Astrocyte of the spinal cord (primary cell): ENCODE measurements at places on chromosomes 1 and 21.

DNA sequence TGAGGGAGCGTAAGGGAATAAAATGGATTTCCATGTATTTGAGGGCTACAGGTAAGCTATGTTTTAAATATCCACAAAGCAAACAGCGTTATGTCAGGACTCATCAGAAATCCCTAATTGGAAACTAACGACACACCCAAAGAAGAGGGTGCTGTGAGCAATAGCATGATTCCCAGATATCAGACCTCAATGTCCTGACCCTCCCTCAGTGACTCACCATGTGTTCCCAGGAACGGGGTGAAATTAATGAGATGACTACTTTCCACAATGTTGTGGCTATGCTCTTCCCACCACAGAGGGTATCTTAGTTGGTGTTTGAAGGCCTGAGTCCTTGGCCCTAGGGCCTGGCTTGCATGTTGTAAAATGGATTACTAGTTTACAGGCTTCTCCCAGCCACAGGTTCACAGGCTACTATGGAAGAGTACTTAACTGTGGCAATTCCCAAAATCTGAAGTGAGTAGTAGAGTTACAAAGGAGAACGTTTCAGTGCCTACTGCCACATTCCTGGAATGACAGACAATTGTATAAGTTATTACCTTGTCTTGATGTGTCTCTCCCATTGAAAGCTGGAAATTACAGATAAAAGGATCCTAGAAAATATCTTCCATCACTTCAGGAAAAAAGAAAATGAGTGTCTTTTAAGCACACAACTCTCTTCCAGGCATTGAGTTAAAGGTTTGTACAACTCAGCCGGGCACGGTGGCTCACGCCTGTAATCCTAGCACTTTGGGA is 1.7 kb upstream of the KRTAP11-1 start:
- DNase-seq, result no peak

DNA sequence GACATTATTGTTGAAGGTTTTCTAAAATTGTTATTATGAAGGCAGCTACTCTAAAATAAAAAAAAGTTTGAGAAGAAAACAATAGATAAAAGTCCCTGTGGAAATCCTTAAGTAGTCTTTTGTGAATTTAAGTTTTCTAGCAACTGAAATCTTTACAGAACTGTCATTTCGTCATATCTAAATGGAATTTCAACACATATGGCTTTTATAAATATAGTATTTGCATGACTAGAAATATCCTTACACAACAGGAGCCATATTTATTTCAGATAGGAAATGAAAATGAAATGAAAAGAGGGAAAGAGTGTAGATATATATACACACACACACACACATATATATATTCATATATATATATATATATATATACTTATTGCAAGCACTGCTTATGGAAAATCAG is 204.7 kb upstream of the RGS18 start:
- DNase-seq, result no peak

GRCh38 chr1:227059076-227059475 is 119.0 kb downstream of the COQ8A start:
- DNase-seq, result peak; percentile 11

- no peak for DNase-seq
Observed at GRCh38 chr1:167714098-167714438, 7.7 kb upstream of the MPZL1 start.

DNA sequence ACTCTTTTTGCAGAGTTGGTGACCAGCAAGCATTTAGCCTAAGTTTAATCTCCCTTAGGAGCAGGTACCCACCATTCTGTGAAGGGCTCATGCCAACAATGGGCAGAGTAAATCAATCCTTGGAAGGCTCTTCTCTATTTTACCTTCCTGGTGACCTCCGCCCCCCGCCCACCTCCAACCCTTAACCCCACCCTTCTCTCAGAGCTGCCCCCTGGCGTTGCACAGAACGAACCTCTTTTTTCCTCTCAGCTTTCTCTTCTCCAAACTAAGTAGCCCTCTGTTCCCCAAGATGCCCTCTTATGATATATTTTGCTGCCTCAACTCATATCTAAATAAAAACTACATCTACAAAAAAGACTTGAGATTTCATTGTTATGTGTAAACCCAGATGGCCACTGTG is 186.8 kb downstream of the SEC16B start:
- no peak for DNase-seq

GRCh38 chr1:228884196-228884595 is 148.9 kb downstream of the RHOU start:
- DNase-seq, result no peak

- DNase-seq, result no peak
Observed at GRCh38 chr1:27116697-27117096, 38.2 kb downstream of the SLC9A1 start.

GRCh38 chr1:1112237-1112985 is 3.5 kb downstream of the C1orf159 start:
- DNase-seq, result no peak

DNA sequence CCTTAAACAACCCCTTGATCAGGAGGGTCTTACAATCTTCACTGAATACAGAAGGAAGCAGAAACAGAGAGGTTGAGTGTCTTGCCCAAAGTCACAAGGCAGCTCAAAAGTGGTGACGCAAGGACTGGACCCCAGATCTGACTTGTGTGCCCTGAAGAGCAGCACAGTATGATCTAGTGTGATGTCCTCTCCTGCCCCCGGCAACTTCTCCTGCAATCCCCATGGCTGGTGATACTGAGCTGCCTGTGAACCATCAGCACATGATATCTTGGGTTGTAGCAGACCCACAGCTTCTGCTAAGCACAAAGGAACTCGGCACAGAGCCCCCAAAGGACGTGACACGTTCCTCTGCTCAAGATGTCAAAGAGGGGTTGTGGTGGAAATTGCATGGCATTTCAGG is 51.2 kb upstream of the EDN2 start:
- DNase-seq, result no peak

DNA sequence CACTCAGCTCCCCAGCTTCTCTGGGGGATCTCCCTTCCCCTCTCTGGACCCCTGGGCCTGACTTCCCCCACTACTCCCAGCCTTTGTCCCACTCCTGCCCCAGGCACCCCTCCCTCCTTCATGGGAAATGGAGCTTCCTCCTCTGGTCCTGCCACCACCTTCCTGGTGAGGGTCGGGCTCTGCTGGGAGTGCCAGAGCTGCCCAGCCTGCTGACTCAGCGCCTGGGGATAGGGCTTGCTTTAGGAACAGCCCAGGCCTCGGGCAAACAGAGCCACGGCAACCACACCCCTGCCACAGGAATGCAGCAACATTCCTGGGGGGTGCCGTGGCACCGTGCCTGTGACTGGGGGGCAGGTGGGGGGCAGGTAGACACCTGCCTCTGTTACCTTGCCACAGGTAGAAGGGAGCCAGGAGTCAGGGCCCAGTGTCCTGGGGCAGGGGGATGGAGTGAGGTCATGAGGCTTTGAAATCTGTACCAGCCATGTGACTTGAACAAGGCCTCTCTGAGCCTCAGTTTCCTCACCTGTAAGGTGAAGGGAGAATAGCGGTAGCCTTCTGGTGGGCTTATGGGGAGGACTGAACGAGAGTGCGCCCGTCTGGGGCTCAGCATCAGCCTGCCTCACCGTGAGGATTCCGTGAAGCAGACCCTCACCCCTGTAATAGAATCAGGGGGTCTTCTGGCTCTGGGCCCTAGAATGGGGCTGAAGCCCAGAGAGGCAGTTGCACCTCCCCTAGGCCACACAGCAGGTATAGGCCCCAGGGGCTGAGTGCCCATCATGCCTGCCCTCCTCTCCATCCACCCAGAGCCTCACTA is 17.8 kb upstream of the EPHA2 start:
- peak; percentile 76 for DNase-seq

GRCh38 chr1:23079025-23079424 is 59.8 kb downstream of the KDM1A start:
- DNase-seq, result no peak

DNA sequence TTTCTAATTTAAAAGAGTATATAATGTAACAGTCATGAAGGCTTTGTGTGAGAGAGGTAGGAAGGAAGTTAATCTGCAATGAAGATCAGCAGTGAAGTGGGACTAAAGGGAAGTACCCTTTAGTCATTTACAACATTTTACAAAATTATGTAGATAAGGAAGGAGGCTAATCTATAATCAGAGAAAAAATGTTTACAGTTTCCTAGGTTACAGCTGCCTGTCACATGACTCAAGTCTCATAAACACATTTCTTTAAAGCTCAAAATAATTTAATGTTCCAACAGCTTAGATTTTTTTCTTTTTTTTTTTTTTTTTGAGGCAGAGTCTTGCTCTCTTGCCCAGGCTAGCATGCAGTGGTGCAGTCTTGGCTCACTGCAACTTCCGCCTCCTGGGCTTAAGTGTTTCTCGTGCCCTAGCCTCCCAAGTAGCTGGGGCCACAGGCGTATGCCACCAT is 26.2 kb upstream of the CAP1 start:
- DNase-seq, result no peak

DNA sequence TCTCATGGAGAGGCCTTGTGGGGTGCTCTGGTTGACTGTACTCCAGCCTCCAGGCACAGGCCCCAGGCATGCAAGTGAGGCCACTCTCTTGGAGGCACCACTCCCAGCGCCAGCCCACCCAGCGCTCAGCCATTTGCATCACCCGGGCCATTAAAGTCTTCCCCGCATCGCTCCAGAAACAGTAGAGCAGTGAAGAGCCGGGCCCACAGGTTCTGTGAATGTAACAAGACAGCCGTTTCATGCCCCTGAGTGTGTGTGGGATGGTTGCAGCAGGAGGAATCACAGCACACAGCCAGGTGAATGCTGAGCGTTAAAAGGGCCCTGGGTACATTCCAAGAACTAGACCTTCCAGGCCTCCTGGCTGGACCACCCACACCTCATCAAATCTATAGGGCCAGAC is 19.0 kb upstream of the CD2 start:
- no peak for DNase-seq

- peak; percentile 55 for DNase-seq
Observed at GRCh38 chr1:46735708-46736324, 16.9 kb upstream of the EFCAB14 start.

DNA sequence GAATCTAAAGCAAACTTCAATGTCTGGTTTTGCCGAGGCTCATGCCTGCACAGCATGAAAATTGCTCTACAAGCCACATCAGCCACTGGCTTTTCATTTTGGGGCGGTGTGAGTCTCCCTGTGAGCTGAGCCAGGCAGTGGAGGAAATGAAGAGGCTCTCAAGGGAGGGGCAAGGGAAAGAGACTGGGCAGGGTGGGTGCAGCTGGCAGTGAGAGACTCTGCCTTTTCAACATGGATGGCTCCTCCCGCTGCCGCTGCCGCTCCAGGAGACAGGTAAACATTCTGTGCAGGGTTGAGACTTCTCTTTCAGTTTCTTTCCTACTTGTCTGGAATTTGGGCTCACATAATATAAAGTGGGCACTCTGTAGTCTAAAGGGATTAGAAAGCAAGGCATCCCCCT is 11.3 kb upstream of the CTSE start:
- DNase-seq, result no peak

DNA sequence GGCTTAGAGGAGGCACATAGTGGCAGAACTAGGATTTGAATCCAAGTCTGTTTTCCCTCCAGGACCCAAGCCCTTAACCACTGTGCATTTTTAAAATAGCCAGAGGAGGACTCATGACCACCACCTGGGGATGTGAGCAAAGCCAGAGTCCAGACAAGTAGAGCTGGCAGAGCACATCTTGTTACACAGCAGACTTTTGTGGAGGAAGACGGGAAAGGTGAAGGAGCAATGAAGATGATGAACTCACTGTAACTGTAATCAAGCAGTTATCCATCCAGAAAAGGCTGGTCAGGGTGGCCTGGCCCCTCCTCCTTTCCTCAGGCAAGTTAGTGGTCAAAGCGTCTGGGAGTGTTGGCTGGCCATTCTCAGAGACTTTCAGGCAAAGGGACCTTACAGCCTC is 50.9 kb downstream of the SLC44A3 start:
- DNase-seq, result peak; percentile 70

- no peak for DNase-seq
Observed at GRCh38 chr1:237507005-237507404, 383.7 kb downstream of the ZP4 start.

GRCh38 chr1:240189386-240189989 is 97.8 kb downstream of the FMN2 start:
- DNase-seq, result peak; percentile 66

DNA sequence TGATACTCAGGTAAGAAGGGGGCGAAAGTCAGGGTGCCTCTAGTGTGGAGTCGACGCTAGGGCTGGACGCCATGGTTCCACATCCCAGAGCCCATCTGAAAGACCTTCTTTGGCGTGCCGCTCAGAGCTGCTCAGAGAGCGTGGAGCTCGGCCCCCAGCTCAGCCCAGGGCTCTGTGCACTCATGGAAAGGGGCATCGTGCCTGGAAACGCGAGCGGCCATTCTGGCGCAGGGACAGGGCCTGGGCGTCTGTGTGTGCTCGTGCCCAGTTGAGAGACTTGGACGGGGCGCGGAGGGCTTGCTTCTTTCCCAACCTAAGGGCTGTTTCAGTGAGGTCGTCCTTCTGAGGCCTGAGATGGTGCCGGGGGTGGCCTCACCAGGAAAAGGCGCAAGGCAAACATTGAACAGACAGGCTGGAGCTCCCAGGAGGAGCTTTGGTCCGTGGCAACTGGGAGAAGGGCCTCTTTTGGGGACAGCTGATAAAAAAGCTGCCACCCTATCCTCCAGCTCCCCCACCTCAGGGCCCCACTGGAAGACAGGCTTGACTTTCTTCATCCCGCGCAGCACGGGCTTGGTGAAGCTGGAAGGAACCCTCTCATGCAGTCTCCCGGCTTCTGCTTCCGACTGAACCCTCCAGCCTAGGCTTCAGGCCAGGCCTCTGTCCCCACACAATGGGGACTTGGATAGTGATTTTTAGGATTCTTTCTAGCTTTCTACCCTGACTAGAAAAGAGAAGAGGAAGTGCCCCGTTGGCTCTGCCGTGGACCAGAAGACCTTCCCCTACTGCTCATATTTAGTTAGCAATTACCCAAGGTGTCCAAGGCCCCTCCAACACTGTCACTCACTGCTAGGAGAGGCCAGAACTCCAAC is 77.1 kb downstream of the CD58 start:
- no peak for DNase-seq

GRCh38 chr1:101453844-101454243 is 217.0 kb downstream of the S1PR1 start:
- DNase-seq, result no peak

GRCh38 chr1:50846224-50846839 is 113.7 kb downstream of the FAF1 start:
- no peak for DNase-seq

DNA sequence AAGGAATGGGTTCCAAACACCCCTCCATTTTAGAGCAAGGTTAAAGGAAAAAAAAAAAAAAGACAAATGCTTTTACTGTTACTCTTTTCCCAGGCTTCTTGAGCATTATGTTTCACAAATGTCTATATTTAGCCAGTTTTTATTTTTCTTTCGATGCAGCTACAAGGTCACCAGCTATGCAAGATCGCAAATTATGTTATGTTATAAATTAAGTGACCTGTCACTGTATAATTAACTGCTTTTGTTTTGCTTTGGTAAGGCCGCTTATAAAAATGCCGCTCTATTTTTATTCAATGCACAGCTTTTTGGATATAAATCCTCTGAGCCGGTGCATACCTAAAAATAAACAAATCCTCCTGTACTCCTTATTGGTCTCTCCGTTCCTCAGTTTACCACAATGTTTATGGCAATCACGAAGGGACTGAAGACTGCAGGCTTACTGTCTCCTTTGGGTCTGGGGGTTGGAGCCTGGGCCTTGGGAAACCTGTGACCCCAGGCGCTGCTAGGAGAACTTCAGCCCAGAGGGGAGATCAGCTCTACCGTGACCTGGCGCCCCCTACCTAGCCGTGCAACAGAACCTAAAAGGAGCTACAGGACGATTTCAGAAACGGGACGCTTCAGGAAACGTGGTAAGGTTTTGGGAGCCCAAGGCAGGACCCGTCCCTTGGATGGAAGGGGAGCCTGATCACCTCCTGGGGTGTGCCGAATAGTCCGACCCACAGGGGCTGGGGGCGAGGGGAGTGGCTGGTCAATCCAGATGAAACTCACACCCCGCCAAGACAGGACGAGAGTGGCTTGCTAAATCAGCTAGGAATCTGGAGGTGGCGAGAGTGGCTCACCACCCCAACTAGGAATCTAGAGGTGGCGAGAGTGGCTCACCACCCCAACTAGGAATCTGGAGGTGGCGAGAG is 101.2 kb upstream of the CD55 start:
- no peak for DNase-seq
